ENCODE measurements at places on chromosomes 11 and 22. TPM values are rescaled to one million over a fixed set of nuclear protein-coding genes. Genes with fewer than 3 reads are reported as not detected.

C11orf91 gene
- total RNA-seq = 1.3 TPM

OR6A2 gene
- total RNA-seq = 0.15 TPM

DNA sequence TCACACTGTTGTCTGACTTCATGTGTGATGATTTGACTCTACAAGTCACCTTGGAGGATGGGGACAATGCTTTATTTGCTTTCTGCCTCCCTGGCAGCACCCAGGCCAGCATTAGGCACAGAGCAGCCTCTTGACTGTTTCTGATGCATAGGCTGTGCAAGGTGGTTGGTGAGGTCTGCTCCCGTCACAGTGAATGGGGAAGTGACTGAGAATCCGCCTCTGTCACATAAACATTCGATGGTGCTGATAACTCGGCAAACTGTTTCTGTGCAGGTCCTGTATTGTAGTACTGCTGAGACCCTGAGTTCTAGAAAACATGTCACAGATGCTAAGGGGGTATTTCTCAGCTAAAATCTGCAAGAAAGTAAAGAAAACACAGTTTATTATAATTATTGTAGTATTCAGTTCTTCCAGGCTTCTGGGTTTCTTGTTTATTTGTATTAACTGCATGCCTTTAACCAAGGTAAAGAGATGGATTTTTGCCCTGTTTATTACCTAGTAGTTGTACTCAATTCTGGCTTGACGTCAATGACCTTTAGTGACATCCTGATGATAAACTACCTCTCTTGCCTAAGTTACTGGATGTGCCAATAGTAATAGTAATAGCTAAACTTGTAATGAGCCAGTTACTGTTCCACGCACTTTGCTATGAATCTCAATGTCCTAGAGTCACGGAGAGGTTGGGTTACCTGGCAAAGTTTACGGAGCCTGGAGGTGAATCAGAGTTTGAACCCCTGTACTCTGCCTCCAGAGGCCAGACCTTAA lies 24.8 kb upstream of the RCN1 start:
- DNase-seq = no peak

GRCh38 chr11:114197799-114198500 lies 98.2 kb upstream of the NNMT start:
- DNase-seq = no peak

DNA sequence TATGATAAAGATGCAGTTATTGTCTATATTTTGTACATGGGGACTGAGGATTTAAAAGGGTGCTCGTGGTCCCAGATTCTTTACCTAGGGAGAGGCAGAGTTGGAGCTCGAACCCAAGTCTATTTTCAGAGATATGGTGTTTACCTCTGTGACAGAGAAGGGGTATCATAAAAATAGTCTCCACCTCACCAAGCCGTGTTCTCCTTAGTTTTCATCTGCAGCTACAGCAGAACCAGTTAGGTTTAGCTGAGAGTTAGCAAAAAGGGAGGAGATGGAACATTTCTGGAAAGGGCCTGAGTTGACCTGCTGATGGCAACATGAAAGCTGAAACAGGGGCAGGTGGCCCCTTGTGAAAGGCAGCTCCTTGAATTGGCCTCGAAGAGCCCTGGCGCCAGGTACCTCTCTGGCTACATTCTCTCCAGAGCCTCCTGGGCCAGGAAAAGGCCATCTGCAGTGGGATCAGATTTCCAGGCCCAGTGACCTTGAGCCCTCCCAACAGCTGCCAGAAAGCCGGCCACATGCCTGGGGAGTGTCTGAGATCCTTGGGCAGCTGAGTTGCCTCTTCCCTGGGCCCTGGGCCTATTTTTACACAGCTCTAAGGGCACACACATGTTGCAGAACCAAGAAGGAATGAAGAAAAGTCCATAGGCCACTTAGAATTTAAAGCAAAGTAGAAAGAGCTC lies 136.6 kb downstream of the NAV2 start:
- DNase-seq = no peak

- DNase-seq = no peak
Measured at GRCh38 chr11:32121012-32121411, 30.1 kb downstream of the RCN1 start.

Data from Panc1 (cell line).